IPS-NIHi11 (cell line): ENCODE measurements at places on chromosomes 5 and 9.

DNA sequence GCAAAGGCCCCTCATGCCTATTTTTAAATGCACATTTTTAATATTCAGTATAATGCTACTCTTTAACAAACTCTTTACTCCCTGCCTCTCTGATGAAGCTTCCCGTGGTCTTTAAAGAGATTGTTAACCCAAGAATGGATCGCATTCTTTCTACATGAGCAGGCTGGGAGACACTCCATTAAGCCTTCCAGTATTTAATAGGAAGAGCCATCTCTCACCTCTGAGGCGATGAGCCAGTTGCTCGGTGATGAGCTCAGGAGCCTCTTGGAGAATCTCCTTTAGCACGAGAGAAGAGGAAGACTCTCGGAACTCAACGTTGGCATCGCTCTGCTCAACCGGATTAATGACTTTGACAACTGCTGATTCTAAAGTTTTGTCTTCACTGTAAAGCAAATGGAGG is 59.6 kb downstream of the PRUNE2 start:
- DNase-seq, result no peak

DNA sequence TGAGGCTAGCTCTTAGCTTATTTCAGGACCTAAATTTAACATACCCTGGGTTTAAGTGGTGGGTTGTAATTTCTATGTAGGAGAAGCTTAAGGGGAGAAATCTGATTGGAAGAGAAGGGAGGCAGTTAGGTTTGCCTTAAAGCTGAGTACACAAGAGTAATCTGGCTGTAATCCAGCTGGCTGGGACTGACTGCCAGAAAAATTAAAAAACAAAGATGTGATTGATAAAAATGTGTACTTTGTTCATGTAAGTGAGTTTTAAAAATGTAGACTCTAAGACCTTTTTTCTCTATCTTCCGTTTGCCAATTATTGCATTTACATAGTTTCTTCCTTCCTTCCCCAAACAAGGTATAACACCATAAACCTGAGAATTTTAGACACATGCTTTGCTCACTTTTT is 17.5 kb upstream of the MSMP start:
- no peak for DNase-seq

DNA sequence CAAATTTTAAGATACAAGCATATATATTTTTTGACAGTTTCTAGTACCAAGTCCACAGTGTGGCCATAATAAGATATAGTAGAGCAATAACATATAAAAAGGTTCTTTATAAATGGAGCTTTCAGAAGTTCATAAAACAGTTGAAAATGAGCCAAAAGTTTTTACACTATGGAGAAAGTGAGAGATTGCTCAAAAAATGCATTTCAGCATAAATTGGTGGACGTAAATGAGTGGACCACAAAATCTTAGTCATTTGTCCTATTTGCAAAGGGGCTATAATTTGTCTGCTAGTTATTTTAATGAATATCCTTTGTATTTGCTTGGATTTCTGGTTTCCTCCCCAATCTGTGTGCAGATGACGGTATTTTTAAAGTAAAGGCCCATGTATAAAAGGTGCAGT is 159.4 kb upstream of the DAP start:
- DNase-seq, result no peak

GRCh38 chr5:91417219-91417618 is 34.1 kb upstream of the ARRDC3 start:
- no peak for DNase-seq

GRCh38 chr5:39231705-39232525 is 12.6 kb upstream of the FYB1 start:
- DNase-seq, result no peak

DNA sequence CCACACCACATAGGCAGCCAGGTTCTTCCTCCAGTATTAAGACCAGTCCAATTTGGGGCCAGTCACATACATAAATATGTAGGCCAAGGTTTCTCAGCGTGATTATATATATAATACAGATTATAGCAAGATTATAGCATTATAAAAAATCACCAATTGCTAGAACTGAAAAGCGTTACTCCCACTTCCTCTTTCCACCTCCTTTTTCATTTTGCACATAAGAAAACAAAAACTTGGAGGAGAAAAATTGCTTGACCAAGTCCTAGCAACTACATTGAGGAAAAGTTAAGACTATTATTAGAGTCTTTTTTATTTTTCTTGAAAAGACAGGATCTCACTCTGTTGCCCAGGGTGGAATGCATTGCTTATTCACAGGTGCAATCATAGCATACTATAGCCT is 262.7 kb upstream of the KCNN2 start:
- DNase-seq, result no peak

DNA sequence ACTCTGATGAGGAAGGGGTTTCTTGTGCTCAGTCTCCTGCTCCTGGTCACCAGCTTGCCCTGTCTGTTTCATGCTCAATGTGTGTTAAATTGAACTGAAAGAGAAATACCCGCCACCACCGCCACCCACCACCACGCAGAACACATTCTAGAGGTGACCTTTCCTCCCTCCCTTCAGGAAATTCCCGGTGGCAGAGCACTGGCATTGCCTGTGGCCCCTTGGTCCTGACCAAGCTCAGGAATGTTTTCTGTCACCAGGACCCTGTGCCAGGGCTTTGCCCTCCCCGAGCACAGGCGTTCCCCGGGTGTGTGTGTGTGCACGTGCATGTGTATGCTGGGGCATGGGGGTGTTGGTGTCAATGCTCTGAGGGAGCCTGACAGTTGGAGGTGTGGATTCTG is 10.2 kb upstream of the SLC25A51 start:
- no peak for DNase-seq

DNA sequence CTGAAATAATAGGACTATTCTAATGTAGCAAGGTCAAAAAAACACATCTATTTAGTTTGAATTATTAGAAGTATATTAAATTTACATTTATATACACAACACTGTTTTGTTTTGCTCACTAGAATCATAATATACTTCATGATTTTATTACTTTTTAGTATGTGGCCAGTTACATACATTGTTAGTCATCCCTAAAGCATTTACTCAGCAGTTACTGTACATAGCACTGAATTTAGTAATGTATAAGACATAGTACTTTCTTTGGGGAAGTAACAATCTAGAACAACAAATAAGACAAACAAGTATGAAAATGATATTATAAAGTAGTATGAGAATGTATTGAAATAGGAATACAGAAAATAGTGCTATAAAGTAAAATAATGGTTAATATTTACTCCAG is 28.2 kb downstream of the ERCC8 start:
- DNase-seq, result no peak

DNA sequence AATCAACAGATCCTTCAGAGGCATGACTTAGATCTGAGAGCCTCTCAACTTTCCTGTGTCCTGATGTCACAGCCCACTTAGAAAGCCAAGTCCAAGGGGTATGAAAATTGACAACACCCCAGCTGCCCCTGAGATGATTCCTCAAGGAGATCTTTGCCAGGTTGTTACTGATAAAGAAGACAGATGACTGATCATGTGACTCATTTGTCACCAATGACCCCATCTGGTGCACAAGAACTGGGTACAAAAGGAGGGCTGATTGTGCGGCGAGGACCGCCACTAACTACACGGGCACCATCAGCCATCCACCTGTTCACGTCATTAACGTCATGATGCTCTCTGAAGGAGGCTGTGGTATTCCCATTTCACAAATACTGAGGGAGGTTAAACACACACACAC is 583.2 kb upstream of the KLF4 start:
- no peak for DNase-seq

DNA sequence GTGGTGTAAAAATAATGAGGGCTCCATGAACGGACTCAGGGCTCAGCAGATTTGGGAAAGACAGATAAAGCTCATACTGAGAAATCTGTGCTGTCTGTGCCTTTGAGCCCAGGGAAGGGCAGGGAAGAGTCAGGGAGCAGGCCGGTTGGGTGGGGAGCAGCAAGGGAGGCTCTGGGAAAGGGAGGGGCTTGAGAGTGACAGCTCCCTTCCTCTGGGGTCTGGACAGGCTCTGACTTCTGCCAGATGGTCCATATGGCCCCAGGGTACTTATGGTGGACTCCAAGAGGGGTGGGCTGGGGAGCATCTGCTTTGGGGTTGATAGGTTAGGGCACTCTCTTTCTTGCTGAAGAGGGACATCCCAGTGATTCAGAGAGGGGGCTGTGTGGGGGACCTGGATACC is 2.1 kb downstream of the NPR2 start:
- no peak for DNase-seq

DNA sequence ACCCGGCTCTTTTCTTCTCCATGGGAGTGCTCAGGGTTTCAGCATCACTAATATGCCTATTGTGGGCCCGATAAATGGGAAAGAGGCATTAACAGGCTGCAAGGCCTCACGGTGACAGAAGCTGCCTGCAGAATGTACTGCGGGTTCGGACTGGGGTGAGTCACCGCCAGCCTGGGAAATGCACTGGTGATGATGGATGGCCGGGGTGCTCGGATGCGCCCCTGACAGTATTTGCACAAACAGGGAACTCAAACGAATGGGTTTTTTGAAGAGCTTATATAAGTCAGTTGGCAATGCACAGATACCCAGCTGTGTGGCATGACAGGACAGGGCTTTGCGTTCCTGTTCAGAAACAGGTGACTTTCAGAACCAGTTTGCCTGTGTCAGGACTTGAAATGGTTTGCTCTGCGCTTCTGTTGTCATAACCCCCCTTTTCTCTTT is 42.0 kb upstream of the PITX1 start:
- no peak for DNase-seq

- no peak for DNase-seq
These were observed 11.1 kb downstream of the TTC39B start for GRCh38 chr9:15295761-15296405.

DNA sequence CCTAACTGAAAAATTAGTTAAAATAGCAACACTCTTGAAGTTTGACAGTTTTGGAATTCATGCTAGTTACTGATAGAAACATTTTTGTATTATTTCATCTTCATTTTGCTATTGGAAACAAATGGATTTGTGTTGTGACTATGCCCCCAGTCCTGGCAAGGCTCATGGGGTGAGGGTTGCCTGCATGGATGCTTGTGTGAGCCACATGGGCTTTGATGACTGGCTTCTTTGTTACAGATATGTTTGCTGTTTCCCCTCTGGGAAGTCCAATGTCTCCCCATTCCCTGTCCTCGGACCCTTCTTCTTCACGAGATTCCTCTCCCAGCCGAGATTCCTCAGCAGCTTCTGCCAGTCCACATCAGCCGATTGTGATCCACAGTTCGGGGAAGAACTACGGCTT is 44.2 kb downstream of the CD180 start:
- DNase-seq, result no peak

- no peak for DNase-seq
These were observed 9.4 kb downstream of the NR6A1 start for GRCh38 chr9:124761710-124762109.

- DNase-seq, result no peak
These were observed 8.0 kb upstream of the REEP5 start for GRCh38 chr5:112930082-112930344.

DNA sequence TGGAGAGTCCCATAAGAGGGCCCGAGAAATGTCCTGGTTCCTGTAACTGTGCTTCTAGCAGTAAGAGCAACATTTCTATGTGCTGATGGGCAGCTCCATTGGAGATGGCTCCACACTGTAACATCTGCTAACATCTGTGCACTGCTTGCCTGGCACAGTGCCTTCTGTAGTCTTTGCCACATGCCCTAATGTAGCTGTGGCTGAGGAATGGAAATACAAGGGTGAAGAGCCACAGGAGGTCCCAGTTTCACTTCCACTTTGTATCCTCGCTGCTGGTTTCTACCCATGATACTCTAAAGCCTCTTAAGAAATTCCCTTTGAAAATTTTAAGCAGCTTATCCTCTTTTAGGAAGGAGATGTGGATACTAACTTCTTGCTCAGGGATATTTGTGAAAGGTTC is 97.4 kb downstream of the HOMER1 start:
- no peak for DNase-seq

DNA sequence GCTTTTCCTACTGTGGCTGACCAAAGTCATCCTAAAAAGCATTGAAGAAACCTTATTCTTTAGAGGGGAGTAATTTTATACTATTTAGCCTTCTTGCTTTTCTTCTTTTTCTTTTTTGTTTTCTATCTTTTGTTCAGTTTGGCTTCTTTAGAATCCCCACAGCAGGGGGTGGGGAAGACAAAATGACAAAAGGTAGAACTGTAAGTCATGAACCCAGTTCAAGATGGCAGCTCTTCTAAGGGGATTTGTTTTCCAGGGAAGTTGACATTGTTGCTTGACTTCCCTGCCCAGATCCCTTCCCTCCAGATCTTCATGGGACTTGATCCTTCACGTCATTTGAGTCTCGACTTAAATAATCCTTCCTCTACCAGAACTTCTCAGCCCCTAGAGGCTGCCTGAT is 692.4 kb upstream of the DMAC1 start:
- peak; percentile 17 for DNase-seq
